ENCODE measurements at places on chromosomes 3 and 15.
A peak's percentile ranks its signal among the peaks of the same experiment; 100 is the strongest.

GRCh38 chr15:35697549-35698299 is 151.8 kb upstream of the DPH6 start:
- DNase-seq: no peak

DNA sequence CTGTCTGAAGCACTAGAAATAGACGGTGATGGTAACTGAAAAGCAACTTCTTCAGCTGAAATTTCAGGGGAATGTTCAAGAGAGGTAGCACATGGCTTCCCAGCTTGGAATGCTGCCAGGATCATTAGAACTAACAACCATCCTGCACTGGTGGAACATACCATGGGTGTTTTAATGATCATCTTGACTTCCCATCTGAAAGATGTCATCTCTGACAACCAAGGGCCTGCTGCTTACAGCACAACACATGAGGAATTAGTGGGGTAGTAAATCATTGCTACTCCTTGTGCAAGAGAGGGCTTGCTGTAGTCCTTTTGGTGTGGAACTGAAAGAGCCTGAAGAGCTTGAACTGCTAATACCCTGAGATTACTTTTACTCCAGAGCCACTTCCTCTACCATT is 853.7 kb downstream of the MCTP2 start:
- no peak for DNase-seq

DNA sequence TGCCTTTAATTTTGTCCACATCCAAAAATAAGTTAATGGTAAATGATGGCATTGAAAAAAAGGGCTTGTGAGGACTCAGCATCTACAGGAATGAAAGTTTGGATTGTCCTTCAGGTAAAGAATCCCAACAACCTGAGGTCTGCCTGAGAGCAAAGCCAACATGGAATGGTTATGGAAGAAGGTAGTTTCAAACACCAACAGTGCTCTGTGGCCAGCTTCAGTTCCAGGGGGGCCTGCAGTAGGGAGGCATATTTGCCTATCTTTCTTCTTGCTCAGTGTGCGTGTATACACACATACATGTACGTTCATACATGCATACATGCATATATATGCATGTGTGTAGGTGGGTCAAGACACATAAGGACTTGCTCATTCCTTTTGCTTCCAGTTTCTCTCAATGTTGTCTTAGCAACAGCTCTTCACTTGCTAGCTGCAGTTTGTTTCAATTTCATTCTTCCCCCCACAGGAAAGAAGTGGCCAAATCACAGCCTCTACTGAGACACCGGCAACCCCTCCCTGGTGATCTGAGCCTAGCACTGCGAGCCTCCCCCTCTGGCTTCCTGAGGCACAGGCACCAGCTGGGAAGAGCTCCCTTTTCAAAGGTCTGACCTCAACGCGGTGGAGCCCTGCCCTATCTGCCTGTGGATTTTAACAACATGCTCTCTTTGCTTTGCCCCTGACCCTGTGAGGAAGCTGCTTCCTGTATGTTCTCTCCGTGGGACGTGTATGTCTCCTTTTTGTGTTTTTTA is 146.2 kb downstream of the KLF13 start:
- DNase-seq: peak; percentile 65

DNA sequence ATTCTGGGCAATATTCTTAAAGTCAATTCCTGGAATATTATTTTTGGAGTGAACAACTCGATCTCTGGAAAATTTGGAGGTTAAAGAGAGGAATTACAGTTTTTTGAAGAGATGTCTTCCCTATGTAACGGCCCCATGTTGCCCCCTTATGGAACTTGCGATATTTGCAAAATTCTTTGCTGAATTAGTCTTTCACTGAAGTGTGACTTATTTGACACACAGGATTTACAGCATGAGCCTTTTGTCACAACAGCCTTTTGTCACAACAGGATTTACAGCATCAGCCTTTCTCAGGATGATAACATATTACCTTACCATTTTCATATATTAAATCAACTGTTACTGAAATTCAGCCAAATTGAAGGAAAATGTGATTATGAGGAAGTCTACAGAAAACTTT is 37.8 kb upstream of the SPTSSB start:
- DNase-seq: no peak

DNA sequence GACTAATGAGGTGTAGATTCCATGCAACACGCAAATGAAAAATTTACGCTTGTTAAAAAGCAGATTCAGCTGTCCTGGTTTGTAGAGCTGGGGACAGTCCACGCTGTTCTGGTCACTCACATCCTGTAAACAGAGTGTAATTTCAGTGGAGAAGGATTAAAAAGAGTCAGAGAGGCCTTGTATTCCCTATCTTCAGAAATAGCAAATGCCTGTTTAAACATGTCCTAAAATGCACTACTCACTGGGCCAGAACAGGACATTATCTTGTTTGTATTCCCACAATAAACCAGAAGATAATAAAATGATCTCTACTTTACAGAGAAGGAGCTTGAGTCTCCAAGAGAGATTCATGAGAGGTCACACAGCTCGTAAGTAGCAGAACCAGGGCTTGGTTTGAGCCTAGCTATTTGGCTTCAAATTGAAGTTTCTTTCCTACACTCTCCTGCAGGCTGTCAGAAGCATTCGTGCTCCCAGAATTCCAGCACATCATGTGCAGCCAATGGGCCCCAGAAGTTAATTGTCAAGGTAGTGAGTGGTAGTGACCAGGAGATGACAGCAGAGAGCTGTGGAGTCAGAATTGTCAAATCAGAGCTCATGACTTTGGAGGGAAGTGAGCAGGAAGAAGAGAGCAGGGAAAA is 242.5 kb downstream of the ATP8B4 start:
- no peak for DNase-seq

GRCh38 chr15:63596676-63597037 is 530 bp upstream of the FBXL22 start:
- no peak for DNase-seq

DNA sequence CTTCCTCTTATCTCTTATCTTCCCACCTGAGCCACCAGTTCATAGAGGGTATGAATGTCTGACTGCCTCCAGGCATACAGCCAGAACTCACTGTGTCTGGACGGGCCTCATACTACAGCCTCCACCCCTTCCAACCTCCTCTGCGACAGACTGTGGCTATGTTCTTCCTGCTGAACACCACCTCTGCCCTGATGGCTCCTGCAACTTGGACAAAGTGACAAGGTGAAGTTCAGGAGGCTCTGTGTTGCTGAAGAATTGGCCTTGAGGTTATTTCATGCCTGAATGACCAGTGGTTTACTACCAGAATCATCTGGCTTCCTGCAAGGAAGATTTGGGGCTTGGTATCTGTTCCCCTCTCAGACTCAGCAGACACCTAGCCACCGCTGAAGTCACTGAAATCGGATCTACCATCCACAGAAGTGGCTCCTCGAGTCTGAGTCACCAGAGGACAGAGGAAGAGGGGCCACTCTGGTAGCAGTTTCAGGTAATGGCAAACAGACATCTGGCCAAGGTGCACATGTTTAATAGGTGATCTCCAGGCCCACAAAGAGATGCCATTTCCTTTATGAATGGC is 14.2 kb upstream of the ULK3 start:
- DNase-seq: no peak

GRCh38 chr3:187836823-187837770 is 91.8 kb upstream of the BCL6 start:
- DNase-seq: no peak

Data from T-helper 2 cell treated with Interferon-gamma antibody and Interleukin-4, amounts not matched to agents 5 μg/mL and 100 μg/mL, for 36 hours (primary cell).